ENCODE measurements at places on chromosomes 4 and X.

GRCh38 chr4:188612659-188613058 lies 473.4 kb downstream of the TRIML1 start:
- DNase-seq: no peak

DNA sequence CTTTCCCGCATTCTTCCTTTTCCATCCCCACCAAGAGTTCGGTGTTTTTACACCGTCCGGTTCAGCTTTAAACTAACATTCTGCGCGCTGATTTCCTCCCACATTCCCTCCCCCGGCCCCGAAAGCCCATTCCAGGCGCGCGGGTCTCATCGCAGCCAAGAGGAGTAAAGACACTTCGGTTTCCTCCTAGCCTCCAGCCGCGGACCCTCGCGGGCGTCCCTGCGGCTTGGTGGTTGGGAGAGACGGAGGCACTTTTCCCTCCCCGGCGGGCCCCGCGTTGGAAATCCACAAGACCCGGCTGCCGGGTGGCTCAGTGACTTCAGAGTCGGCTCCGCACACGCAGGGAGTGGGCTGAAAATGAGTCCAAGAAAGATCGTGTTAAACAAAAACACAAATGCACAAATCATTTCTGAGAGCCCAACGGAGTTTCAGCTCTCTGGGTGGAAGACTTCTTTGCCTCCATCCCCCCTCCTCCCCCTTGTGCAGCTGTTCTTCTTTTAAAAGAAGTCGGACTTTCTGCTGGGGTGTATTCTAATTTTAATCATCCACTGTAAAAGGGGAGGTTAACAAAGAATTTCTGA lies 2.0 kb upstream of the ARX start:
- DNase-seq: no peak

- DNase-seq: no peak
These were observed 315.8 kb downstream of the STIM2 start for GRCh38 chr4:27176400-27176799.

DNA sequence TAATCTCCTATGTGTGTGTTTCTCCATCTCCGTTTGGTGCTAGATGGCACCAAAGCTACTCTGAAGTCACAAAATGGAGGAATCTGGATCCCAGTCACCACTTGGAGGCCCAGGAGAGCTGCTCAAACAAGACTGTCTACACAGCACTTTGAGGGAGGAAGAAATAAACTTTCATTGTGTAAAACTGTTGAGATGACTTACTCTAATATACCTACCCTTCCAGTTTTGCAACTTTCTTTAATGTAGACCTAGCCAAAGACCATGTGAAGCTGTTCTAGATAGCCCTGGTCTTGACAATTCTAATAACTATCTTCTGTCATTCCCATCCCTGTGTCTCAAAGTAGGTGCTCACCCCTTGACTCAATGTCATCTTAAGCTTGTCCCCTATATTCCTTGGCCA lies 52.8 kb upstream of the TAB3 start:
- no peak for DNase-seq

DNA sequence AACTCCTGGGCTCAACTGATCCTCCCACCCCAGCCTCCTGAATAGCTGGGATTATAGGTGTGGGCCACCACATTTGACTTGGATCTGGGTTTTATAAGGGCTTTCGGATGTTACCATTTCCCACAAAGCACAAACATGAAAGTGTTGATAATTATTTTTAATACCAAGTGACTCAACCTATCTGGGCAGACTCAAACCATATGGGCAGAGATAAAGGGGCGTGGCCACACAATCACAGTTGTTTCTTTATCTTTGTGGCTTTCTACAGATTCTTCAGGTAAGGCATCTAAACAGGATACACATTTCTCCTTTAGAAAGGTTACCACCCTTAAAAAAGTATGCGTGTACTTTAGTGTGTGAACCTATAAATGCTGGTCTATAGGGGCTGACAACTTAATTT lies 122.5 kb downstream of the ZNF827 start:
- DNase-seq: no peak

- DNase-seq: no peak
These were observed 25.7 kb downstream of the TRPC5 start for GRCh38 chrX:112056886-112057285.

DNA sequence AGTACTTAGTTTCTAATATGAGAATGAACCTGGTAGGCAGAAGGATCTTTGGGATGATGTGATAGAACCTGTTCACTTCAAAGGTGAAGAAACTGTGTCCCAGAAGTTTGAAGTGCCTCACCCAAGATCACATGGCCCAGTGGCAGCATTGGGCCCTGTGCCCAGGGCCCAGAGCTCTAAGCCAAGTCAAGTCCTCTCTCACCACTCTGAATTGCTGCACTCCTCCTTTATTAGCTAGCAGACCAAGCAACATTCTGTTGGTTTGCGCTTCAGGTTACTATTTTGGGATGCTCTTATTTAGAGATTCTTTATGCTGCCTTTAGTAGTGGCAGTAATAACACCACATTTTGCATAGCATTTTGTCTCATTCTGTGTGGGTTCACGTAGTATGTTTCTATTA lies 82.7 kb downstream of the PARM1 start:
- no peak for DNase-seq

DNA sequence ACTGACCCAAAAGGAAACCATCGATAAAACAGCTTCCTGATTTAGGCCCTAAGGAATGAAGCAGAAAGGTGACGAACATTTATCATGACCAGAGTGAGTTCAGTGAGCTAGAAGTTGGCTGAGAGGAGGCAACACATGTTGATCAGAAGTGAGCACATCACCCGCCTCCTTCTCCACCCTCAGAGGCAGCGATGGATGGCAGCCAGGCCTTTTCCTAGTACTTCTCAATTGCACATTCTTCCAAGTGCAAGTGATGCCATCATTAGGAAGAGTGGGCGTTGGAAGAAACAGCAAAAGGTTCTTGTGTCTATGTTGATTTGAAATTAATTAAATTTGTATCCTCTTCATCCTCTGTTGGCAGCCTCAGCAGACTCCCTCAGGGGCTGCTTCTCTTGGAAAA lies 51.7 kb downstream of the TMEM154 start:
- no peak for DNase-seq
